ENCODE measurements at places on chromosomes 12 and 14.

DNA sequence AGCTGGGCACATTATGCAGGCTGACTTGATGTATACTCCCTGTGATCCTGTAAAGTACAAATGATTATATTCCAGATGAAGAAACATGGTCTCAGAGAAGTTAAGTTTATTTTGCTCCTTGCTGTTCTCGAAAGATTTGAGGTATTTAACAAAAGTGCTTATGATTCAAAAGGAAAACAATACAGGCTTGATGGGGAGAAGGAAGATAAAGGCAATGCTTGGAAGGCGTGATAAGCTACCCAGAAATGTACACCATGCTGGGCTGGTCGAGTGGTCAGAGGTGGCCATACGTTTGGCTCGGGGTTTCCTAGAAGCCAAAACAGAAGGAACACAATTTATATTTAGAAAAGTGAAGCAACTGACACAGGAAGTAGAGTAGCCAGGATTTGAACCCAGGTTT is 201.0 kb downstream of the KTN1 start:
- no peak for DNase-seq

GRCh38 chr12:7154901-7155470 is 24.8 kb downstream of the CLSTN3 start:
- no peak for DNase-seq

GRCh38 chr12:126067626-126068329 is 1002.5 kb downstream of the AACS start:
- DNase-seq = no peak

DNA sequence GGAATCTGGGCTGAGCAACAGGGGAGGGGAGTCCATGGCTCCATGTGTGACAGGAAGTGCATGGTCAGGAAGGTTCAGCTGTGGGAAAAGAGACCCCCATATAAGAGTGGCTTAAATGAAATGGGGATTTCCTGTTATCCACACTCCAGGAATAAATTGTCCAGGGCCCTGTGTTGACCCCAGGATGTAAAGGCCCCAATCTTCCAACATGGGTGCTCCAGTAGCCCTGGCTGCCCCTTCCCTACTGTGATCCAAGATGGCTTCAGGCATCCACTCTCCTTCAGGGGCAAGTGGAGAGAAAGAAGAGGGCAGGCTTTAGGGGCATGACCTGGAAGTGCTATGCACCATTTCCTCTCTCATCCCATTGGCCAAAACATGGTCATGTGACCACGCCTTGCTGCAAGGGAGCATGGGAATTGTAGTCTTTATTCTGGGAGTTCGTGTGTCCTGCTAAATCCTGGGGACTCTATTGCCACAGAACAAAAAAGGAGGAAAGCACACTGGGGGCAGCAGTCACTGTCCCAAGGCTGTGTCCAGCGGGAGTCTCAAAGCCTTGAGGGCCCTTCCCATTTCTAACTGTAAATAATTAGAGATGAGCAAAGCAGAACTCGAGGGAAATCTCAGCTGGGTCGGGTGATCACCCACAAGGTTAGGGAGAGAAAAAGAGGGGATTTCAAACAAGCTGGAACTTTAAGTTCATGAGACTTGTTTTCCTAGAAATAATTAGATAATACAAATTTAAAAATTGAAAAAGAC is 289.2 kb downstream of the ADGRD1 start:
- DNase-seq = no peak

- DNase-seq = no peak
Observed at GRCh38 chr14:71642715-71643114, 289.5 kb upstream of the RGS6 start.

DNA sequence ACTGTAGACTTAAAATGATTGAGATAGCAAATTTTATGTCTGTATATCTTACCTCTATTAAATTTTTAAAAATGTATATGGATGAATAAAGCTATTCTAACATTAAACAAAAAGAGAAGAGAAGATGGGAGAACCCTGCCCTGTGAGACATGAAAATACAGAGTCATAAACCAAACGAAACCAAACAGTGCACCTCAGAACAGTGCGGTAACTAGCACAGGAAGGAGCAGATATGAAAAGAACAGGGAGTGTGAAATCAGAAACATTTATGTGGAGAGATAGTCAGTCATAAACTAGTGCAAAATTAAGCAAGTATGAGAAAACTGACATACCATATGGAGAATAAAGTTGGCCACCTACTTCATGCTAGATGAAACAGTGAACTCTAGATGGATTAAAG is 135.1 kb downstream of the ERC1 start:
- no peak for DNase-seq

- no peak for DNase-seq
Observed at GRCh38 chr14:56073799-56074198, 44.4 kb upstream of the PELI2 start.

DNA sequence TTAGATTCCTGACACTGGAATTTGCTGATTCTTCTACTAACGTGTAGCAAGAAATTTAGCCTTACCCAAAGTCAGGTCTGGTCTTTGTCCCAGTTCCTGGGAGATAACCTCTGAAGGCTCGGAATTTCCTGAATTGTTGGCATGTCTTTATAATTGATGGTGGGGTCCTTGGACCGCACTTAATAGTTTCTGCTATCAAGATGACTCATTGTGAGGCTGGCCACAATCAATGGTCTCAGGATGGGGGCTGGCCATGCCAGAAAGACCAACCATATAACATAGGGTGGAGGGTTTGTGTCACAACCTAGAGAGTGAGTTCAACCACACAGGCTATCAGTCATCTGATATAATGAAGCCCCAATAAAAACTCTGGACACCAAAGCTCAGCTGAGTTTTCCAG is 259.7 kb downstream of the DAD1 start:
- DNase-seq = no peak

DNA sequence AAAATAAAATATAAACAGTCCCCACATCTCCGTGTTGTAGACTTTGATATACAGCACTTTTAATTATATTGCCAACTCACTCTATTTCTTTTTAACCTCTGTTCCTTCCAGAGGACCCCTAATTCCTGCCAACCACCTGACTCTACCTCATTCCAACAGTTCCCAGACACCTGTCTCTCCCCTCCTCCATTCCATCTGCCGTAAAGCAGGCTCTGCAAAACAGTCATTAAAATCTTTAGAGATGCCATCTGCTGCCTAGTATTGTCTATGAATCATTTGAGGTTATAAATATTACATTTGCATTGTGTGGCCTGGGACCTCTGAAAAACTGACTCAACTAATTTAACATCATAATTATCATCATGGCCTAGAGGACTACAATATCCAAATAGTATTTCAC is 148.8 kb upstream of the DCN start:
- no peak for DNase-seq

GRCh38 chr14:33634631-33635030 is 316.2 kb downstream of the EGLN3 start:
- peak; percentile 40 for DNase-seq

- no peak for DNase-seq
Observed at GRCh38 chr12:6555018-6555691, 687 bp downstream of the IFFO1 start.

DNA sequence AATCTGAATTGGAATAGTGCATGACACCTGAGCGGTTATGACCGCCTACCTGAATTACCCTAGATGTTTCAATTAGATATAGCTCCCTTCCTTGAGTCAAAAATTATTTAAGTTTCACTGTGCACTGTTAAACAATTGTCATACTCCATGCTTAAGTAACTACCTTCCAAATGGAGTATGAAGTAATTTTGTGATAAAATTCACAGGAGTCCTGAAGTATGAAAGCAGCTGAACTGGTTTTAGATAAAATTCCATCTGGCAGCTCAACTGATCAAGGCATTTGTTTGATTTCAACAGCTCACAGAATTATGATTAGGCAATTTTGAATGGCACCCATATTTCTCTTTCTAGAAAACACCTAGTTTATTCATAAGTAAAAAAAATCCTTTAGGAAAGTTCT is 19.5 kb downstream of the PRICKLE1 start:
- DNase-seq = no peak

- no peak for DNase-seq
Observed at GRCh38 chr14:59096303-59096702, 92.2 kb upstream of the DAAM1 start.

DNA sequence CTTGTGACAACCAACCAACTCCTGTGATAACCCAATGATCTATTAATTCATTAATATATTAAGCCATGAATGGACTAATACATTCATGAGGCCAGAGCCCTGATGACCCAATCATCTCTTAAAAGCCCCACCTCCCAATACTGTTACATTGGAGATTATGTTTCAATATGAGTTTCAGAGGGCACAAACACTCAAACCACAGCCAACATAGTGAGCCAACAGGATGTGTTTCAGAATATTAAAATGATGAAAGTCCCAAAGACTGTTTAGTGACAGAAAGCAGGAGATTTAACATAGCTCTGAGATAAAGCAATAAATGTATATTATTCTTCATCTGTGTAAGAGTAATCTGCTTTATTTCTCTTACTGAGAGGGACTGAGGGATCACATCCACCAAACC is 71.7 kb downstream of the PTPRO start:
- DNase-seq = no peak

DNA sequence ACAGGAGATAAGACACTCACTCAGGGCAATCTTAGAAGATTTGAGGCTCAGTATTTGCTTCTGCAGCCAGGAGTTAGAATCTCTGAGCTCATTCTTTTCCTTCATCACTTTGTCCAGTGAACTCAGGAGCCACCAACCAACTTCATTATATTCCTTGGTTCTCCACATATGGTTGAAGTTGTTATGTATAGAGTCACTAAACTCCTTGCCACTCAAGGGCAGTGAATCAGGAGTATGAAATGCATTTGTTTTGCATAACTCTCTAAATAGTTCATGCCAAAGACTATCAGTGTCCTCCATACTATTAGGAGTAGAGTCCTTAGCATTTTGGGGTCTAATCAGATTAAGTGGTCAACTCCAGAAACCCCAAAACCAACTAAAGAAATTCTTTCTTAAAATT is 150.6 kb downstream of the CCDC59 start:
- DNase-seq = no peak

GRCh38 chr12:53824001-53824712 is 72.4 kb upstream of the CISTR start:
- no peak for DNase-seq

All from AG10803 (cell line).